NCI-H524 treated with DMSO at 0.1 percent for 48 hours (cell line): ENCODE measurements at places on chromosomes 6 and 20.
A peak's percentile ranks its signal among the peaks of the same experiment; 100 is the strongest.

- DNase-seq, result peak; percentile 68
Observed at GRCh38 chr20:46897328-46897880, 2.8 kb downstream of the EYA2 start.

GRCh38 chr20:36548006-36548315, 6.6 kb downstream of the MYL9 start:
- no peak for DNase-seq

- no peak for DNase-seq
Observed at GRCh38 chr20:46741924-46742668, 32.6 kb downstream of the SLC2A10 start.

DNA sequence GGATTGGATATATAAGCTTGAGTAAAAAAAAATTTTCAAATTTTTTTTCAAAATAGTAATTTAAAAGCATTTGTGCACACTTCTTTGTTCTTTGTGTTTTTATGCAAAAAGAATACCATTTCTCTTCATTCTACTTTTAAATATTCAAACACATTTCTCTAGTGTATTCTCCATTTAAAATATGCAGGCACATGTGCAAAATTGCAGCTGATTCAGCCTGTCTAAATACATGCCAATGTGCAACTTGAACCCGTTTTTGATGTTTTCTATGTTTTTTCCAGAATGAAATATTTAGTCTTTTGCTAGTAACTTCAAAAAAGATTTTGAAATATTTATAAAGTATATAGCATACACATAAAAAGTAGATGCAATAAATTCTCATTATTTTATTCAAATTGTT, 411.8 kb downstream of the MMUT start:
- no peak for DNase-seq

DNA sequence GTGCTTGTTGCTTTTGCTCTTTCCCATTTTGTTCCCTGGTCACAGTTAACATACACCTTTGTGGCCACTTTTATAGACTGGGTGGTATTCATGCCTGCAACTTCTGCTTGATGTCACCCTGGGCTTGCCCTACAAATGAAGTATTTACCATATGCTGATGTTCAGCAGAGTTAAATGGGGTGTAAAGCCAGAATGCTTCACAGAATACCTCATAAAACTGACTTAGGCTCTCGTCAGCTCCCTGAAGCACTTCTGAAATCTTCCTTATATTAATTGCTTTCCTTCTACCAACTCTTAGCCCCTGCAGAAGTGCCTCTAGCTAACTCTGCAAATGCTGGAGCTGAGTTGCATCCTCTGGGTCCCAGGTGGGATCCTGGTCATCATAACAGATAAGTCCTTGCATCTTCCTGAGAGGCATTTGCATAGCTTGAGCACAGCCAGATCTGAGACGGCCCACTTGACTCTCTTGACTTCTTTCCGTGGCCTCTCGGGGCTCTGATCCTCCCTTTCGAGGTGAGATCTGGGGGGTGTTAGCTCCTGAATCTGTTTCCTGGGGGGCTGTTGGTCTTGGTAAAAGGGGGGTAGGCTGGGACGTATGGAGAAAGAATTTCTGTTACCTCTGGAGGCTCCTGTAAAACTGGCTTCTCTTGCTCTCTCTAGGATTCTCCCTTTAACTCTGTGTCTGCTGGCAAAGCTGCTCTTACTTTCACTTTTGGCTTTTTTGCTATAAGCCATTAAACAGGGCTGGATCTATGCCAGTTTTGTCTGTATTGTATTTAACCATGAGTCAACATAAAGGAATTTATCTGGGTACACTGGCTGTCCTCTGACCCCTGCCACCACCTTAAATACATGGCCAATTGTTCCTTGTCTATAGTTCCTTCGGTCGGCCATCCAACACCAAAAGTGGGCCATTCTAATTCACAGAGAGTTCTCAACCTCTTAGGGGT, 223.0 kb upstream of the SYNCRIP start:
- peak; percentile 8 for DNase-seq

DNA sequence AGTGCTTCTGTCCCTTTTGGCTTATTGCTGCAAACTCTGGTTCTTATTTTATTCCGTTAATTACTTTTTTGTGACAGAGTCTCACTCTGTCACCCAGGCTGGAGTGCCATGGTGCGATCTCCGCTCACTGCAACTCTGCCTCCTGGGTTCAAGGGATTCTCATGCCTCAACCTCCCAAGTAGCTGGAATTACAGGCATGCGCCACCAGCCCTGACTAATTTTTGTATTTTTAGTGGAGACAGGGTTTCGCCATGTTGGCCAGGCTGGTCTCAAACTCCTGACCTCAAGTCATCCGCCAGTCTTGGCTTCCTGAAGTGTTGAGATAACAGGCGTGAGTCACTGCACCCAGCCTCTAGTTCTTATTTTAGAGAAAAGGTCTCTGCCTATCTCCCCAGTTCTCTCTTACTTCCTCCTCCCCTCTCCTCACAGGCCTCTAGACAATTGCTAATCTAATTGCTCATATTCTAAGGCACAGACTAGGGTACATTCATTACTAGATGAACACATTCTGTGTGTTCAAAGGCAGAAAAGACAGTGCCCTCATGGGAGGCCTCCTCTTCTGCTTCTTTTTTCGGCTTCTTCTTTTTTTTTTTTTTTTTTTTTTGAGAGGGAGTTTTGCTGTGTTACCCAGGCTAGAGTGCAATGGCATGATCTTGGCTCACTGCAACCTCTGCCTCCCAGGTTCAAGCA, 27.0 kb downstream of the EDEM2 start:
- DNase-seq, result no peak

GRCh38 chr6:29486577-29486976, 1.2 kb downstream of the MAS1L start:
- DNase-seq, result no peak

DNA sequence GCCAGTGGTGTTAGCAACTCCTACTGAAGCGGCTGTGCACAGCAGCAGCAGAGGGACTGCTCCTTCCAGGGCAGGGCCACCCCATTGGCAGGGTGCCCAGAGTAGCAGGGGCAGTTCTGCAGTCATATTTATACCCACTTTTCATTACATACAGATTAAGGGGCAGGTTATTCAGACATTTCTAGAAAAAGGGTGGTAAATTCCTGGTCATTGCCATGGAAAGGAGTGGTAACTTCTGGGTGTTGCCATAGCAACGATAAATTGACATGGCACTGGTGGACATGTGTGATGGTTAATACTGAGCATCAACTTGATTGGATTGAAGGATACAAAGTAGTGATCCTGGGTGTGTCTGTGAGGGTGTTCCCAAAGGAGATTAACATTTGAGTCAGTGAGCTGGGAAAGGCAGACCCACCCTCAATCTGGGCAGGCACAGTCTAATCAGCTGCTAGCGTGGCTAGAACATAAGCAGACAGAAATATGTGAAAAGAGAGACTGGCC, 45.0 kb downstream of the IYD start:
- no peak for DNase-seq

DNA sequence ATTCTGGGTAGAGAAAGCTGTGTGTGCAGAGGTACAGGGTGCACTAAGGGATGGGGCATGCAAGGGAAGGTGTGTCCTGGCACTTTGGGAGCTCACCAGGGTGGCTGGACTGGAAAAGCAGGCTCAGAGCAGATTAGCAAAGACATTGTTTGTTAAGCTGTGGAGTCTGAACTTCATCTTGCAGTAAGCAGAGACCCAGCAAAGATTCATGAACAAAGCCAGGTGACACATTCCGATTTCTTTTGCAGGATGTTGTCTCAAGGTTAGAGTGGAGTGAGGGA, 28.8 kb downstream of the DUSP22 start:
- DNase-seq, result no peak

GRCh38 chr6:28383235-28384142, 16.1 kb downstream of the ZSCAN12 start:
- DNase-seq, result no peak

GRCh38 chr6:152004036-152004566, 196.6 kb downstream of the ESR1 start:
- DNase-seq, result no peak

- DNase-seq, result no peak
Observed at GRCh38 chr6:162785632-162786242, 58.0 kb downstream of the PACRG start.

GRCh38 chr6:118485601-118486550, 62.2 kb upstream of the PLN start:
- no peak for DNase-seq

- no peak for DNase-seq
Observed at GRCh38 chr20:9930142-9930541, 91.3 kb upstream of the PAK5 start.
